Left cardiac atrium (tissue), 4 donors: ENCODE measurements at places on chromosomes 4 and X. TPM values are rescaled to one million over a fixed set of nuclear protein-coding genes. Genes with fewer than 3 reads are reported as not detected.

GRCh38 chr4:179441596-179441995 is 1999.4 kb upstream of the AGA start:
- DNase-seq = no peak

Gene NRK
- total RNA-seq = 0.44 TPM

Gene TKTL2
- total RNA-seq = not detected

DNA sequence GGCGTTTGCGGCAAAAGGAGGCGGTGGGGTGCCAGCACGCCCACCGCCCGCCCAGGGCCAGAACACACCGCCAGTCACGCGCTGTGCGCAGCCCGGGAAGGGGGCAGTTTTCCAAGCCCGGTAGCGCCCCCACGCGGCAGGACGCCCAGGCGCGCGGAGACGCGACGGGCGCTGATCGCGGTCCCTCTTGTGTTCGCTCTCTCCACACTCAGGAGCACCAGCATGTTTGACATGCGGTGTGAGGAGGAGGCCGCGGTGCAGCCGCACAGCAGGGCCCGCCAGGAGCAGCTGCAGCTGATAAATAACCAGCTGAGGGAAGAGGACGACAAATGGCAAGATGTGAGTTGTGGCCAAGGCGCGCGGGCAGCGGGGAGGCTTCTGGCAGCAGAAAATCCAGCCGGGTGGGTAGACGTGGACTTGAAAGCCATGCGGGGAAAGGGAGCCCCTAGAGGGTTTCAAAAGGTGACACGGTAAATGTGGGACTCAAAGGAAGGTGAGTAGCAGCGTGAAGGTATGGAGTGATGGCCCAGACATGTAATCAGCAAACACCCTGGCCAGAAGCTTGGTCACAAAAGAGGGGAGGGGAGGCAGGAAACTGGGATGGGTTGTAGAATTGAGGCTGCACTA is 104.1 kb downstream of the PHOX2B start:
- DNase-seq = peak; percentile 79

Gene FAM47C
- total RNA-seq = not detected

DNA sequence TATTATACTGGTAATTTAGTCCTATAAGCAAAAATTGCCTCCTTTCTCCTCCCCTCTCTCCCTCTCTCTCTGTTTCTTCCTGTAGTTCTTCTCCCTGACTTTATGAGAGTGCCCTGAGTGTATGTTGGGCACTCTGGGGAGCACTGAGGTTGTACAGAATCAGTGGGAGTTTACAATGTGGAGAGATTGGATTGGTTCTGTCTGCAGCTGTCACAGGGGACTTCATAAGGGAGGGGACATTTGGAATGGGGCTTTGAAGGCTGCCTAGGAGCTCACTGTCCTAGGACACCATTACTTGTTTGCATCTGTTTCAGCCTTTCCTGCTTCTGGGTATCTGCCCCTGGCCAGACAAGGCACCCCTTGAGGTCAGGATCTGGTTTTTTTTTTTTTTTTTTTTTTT is 22.9 kb downstream of the SH3TC1 start:
- no peak for DNase-seq

Gene PTPN13
- total RNA-seq = 9.5 TPM

Gene TCP11X2
- not detected for total RNA-seq

DNA sequence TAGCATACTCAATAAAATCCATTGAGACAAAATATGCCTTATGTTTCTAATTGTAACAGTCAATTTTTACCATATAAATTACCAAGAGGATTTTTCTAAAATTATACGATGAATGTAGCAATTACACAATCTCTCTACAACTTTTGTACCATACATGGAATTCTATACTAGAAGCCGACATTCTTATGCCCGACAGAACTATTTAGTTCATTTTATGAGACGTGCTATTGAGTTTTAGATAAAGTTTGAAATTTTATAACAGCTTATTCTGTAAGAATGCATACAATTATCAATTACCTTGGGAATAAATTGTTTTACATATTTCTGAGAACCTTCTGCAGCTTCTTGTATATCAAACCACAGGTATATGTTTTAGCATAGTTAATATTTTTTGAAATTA is 431.2 kb downstream of the DMD start:
- no peak for DNase-seq

- DNase-seq = no peak
These were observed 10.1 kb upstream of the FGFR3 start for GRCh38 chr4:1783015-1783414.

DNA sequence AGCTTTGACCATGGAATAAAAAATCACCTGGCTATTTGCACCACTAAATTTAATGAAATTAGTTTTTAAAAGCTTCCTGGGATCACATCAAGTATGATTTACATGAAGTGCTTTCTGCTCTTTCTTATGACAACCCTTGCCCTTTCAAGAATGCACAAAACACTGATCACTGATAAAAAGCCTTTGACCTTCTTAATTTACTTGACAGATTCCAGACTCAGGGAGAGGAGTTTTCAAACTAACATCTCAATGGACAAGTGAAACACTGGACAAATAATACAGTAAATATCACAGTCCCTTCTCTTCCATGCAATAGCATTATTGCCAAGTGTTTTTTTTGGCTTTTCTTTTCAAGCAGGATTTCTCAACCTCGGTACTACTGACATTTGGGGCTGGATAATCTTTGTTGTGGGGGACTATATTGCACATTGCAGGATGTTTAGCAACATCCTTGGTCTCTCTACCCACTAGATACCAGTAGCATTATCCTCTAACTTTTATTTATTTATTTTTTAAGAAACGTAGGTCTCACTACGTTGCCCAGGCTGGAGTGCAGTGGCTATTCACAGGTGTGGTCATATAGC is 86.3 kb downstream of the ZNF827 start:
- DNase-seq = no peak

DNA sequence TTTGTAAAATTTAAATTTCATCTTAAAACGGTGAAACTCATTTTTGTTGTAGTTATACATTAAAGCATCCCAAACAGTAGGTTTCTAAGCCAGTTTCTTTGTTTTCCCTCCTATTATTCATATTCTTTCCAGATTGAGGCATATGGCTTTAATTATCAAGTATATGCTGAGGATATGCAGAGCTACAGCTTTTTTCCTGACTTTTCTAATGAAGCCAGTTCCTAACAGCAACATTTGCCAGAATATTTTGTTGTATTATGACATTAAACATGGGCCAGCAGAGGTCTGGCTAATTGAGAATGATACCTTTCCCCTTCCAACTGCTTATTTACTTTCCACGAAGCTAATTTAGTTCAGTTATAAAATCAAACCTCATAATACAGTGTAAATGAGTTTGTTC is 75.3 kb downstream of the SLIT2 start:
- no peak for DNase-seq

Gene RASL11B
- total RNA-seq = 3.7 TPM
